ENCODE measurements at places on chromosomes 1 and 21. TPM values are rescaled to one million over a fixed set of nuclear protein-coding genes. Genes with fewer than 3 reads are reported as not detected.

GRCh38 chr1:55650444-55650843 is 435.3 kb upstream of the USP24 start:
- no peak for DNase-seq
- no peak overlapping the region for H3K4me3 ChIP-seq
- H3K4me1 ChIP-seq, result no peaks in the 10 kb centered on the region

- H3K27me3 ChIP-seq, result no peaks in the 10 kb centered on the region
- DNase-seq, result no peak
- H3K36me3 ChIP-seq, result no peaks in the 10 kb centered on the region
- no peak overlapping the region for H3K4me3 ChIP-seq
- H3K4me1 ChIP-seq, result no peaks in the 10 kb centered on the region
Measured at GRCh38 chr1:13798120-13798519, 98.1 kb downstream of the PRDM2 start.

- peak; percentile 52 for DNase-seq
- peaks cover 16% of the 10 kb centered on the region for H3K4me1 ChIP-seq
- no peak overlapping the region for H3K27ac ChIP-seq
- H3K36me3 ChIP-seq, result no peaks in the 10 kb centered on the region
- H3K4me3 ChIP-seq, result no peak overlapping the region
- H3K27me3 ChIP-seq, result peaks cover 22% of the 10 kb centered on the region
Measured at GRCh38 chr1:109392788-109393616, 4.7 kb downstream of the SORT1 start.

DNA sequence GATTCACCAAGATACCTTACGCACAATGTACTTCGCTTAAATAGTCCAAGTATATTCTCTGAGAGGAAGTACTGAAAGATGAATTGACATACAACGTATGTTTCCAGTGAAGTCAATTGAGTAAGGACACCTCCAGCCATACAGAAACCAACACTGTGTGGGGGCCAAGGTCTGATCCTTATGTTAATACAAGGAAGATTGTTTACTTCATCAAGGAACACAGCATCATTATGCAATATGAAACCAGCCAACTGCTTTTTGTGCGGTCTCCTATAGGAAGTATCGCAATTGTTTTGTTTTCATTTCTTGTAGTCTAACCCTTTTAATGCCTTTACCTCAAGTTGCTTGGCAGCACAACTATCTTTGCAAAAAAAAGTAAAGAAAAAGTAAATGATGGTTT is 28.2 kb upstream of the TEKT2 start:
- no peak overlapping the region for H3K4me3 ChIP-seq
- peaks cover 2% of the 10 kb centered on the region for H3K36me3 ChIP-seq
- H3K27ac ChIP-seq, result no peak overlapping the region
- H3K27me3 ChIP-seq, result no peaks in the 10 kb centered on the region
- H3K4me1 ChIP-seq, result no peaks in the 10 kb centered on the region

GRCh38 chr1:153428073-153428638 is 11.8 kb downstream of the S100A7A start:
- no peaks in the 10 kb centered on the region for H3K27me3 ChIP-seq
- no peak for DNase-seq
- no peak overlapping the region for H3K4me3 ChIP-seq
- no peaks in the 10 kb centered on the region for H3K36me3 ChIP-seq

GRCh38 chr1:201559679-201560162 is 20.8 kb downstream of the NAV1 start:
- H3K4me3 ChIP-seq, result no peak overlapping the region
- no peak overlapping the region for H3K27ac ChIP-seq
- H3K4me1 ChIP-seq, result peaks cover 50% of the 10 kb centered on the region
- DNase-seq, result peak; percentile 82

The UTS2 gene
- not detected for total RNA-seq
